ENCODE measurements at places on chromosomes 7 and 10. TPM values are rescaled to one million over a fixed set of nuclear protein-coding genes. Genes with fewer than 3 reads are reported as not detected.

PDE1C gene
- total RNA-seq, result not detected

FGL2 gene
- total RNA-seq, result 9.6 TPM

CALCR gene
- not detected for total RNA-seq

PTER gene
- 19.8 TPM for total RNA-seq

PTN gene
- not detected for total RNA-seq

CRPPA gene
- 0.89 TPM for total RNA-seq

- no peak for DNase-seq
These were observed 1.4 kb downstream of the CUBN start for GRCh38 chr10:17128261-17128660.

DNA sequence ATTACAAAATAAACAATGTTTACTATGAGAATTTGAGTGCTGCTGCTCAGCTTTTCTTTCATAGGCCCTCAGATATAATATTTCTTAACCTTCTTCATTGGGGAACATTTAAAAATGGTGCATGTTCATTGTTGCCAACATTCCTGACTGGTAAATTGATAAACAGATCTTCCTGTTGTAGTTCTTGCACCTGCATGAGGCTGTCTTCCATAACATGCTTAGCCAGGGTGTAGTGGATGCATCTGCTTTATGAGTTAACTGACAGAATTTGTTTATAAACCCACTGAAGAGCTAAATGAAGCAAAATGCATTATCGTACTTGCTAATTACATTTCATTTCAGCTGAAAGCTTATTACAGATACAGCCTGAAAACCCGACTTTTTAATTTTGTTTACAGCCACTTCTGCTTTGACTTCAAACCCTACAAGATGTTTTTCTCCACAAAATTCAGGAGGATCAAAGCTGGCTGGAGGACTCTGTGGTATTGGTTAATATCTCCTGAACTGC lies 177.2 kb downstream of the SEM1 start:
- DNase-seq, result no peak

GRCh38 chr10:111082102-111082975 lies 5.5 kb downstream of the ADRA2A start:
- DNase-seq, result no peak

DNA sequence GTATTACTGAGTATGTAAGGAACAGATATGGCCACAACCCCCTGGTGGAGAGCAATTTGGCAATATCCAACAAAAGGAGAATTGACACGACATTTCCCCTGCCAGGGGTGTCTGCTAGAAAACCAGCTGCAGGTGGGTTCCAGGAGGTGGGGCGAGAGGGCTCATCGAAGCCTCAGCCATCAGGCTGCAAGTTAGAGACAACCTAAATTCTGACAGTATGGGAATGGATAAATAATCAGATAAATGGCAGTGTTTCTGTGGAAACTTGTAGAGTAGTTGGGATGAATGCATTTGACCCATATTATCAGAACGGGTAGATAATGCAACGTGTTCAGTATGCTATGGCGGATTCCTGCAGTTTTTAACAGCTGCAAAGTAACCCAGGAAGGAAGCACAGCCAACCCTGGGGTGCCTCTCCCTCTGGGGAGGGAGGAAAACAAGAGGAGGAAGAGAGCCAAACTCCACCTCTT lies 3.5 kb downstream of the TMEM273 start:
- DNase-seq, result no peak

- peak; percentile 16 for DNase-seq
These were observed 26.9 kb downstream of the CRHR2 start for GRCh38 chr7:30655096-30655970.

- no peak for DNase-seq
These were observed 990.3 kb downstream of the KCNMA1 start for GRCh38 chr10:76647301-76647700.

- no peak for DNase-seq
These were observed 304.5 kb downstream of the MDFIC start for GRCh38 chr7:115226410-115226809.

GRCh38 chr10:70662362-70663220 lies 9.7 kb upstream of the ADAMTS14 start:
- no peak for DNase-seq

GRCh38 chr7:39125846-39126245 lies 148.1 kb downstream of the POU6F2 start:
- DNase-seq, result no peak

- DNase-seq, result no peak
These were observed 489.2 kb downstream of the ZNF33B start for GRCh38 chr10:42149027-42149700.

DNA sequence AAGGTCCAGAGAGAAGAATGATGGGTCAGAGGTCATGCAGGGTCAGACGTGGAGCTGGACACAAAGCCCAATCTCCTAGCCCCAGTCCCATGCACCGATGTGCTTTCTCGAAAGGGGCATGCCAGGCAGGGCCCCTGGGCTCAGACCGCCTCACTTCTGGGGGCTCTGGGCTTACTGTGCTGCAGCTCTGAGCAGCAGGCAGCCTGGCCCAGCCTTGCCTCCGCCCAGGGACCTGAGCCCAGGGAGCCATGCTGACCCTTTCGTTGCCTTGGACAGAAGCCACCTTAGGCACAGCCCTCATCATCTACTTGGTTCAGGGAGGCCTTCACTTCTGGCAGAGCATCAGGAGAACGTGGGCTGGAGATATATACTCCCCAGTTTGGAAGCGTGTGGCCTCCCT lies 161.2 kb downstream of the GRK5 start:
- no peak for DNase-seq

- DNase-seq, result no peak
These were observed 55.1 kb downstream of the MGMT start for GRCh38 chr10:129522041-129522585.

- DNase-seq, result no peak
These were observed 238.5 kb downstream of the CACNB2 start for GRCh38 chr10:18378766-18379165.

- no peak for DNase-seq
These were observed 166.2 kb upstream of the ASAH2 start for GRCh38 chr10:50417486-50417885.

DNA sequence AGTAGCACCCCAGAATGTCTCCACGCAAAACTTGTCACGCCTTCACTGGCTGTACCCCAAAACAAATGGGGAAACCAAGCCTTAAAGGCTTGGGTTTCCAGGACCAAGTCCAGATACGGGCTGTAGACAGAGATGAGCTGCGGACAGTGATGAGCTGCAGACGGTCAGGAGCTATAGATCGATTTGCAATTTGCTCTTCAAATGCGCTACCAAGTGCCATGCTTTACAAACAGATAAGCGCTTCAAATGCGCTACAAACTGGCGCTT lies 658 bp upstream of the SGCE start:
- no peak for DNase-seq

- DNase-seq, result no peak
These were observed 25.8 kb upstream of the EGFR start for GRCh38 chr7:54992871-54993475.

DNA sequence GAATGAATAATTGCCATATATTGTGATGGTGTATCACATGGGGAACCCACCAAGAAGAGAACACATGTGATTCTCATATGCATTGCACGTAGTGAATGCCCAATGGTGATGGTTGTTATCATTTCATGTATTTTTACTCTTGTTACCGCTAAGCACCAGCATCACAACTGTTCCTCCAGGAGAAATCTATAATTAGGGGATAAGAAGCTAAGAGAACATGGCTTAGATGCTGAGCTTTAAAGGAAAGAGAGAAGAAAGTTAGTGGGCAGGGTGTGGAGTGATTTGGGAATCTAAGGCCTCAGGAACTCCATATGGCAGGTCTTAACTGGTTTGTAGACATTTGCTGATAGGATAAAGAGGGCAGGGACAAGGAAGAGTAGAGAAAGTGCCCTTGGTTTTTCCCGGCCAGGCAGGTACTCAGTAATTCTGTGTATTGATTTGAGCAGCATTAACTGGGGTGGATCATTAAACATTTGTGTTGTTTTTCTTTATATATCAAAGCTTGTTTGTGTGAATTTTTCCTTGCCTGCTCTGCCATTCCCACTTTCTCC lies 145.9 kb downstream of the LRRC4 start:
- DNase-seq, result no peak

GRCh38 chr10:72309290-72310240 lies 35.8 kb downstream of the DDIT4 start:
- DNase-seq, result no peak

DNA sequence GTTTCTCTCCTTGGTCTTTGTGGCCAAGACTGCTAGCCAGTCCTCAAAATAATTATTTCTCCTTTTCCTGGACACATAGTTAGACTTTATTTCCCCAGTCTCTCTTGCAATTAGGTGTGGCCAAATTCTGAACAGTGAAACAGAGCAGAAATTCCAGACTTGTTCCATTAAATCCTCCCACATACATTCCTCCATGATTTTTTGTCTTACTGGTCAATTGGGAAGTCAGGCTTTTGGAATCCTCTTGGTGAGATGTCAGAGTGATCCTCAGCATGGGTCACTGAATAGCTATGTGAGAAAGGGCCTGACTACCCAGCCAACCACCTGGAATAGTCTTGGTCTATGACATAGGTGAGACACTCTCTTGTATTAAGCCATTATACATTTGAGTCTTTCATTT lies 164.2 kb downstream of the DGKI start:
- DNase-seq, result no peak

DNA sequence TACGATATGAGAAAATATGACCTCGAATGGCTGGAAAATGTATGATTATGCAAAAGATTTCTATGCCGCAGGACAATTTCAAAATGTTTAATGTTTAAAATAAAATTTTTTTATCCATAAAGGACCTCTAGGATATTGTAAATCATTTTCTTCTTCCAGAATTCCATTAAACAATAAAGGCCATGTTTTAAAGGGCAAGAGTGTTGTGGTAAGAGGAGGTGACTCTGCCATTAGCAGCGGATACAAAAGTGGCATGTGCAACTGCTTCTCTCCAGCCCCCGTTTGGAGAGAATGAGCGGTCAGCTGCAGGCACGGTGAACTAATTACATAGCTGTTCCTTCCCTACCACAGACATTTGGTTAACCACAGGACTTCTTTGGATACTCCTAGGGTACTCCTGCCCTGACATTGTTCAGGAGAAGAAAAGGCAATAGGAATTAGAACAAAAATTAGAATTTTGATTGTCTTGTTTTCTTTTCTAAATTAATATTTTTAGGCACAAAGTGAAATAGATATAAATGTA lies 63.8 kb downstream of the HBP1 start:
- no peak for DNase-seq

DNA sequence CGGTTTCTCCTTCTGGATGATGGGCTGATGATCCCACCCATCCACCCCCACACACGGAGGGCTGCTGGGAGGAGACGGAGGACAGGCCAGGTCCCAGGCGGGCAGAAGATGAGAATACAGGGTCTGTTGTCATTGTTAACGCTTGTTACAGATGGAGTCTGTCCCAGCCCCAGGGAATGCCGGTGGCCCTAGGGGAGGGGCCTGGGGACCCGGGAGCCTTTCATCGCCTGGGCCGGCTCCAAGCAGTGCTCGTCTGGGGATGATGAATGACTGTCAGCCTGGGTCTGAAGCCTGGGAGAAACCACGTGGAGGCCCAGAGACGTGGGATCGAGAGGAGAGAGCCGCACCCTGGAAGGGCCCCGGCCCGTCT lies 69.2 kb downstream of the UNCX start:
- no peak for DNase-seq

- DNase-seq, result no peak
These were observed 5.0 kb upstream of the TNRC18 start for GRCh38 chr7:5428478-5429252.

Measured in activated naive CD8-positive, alpha-beta T cell treated with anti-CD3 and anti-CD28 coated beads, Interleukin-2, amount 10 ng/mL, durations not matched to agents 7 days and 5 days (primary cell).